ENCODE measurements at places on chromosomes 16 and 17.
A peak's percentile ranks its signal among the peaks of the same experiment; 100 is the strongest.

GRCh38 chr16:64440421-64440831, 681.4 kb downstream of the CDH11 start:
- DNase-seq = no peak

- no peak for DNase-seq
These were observed 44.0 kb downstream of the MYH3 start for GRCh38 chr17:10612957-10613744.

- DNase-seq = no peak
These were observed 31.8 kb upstream of the PRM1 start for GRCh38 chr16:11312718-11313492.

- DNase-seq = no peak
These were observed 20.6 kb downstream of the QPRT start for GRCh38 chr16:29699324-29700219.

GRCh38 chr16:86628614-86629013, 50.3 kb downstream of the FOXL1 start:
- DNase-seq = no peak

GRCh38 chr17:69597898-69598692, 183.6 kb downstream of the MAP2K6 start:
- peak; percentile 83 for DNase-seq

DNA sequence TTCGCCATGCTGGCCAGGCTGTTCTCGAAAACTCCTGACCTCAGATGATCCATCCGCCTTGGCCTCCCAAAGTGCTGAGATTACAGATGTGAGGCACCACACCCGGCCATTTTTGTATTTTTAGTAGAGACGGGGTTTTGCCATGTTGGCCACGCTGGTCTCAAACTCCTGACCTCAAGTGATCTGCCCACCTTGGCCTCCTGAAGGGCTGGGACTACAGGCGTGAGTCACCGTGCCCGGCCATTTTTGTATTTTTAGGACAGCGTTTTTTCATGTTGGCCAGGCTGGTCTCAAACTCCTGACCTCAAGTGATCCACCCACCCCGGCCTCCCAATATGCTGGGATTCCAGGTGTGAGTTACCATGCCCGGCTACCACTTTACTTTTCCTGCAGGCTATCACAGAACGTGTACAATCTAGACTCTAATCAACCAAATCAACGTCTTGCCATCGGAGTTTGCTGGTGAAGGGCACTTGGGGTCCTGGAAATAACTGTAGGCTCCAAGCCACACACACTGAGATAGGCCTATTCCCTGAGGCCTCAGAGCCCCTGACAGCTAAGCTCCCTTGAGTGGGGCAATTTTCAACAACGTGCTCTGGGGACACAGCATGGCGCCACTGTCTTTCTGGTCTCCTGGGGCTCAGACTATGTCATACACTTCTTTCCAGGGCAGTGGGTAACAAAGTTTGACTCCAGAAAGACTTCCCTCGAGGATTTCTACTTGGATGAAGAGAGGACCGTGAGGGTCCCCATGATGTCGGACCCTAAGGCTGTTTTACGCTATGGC, 12.7 kb downstream of the SERPINF1 start:
- DNase-seq = no peak

DNA sequence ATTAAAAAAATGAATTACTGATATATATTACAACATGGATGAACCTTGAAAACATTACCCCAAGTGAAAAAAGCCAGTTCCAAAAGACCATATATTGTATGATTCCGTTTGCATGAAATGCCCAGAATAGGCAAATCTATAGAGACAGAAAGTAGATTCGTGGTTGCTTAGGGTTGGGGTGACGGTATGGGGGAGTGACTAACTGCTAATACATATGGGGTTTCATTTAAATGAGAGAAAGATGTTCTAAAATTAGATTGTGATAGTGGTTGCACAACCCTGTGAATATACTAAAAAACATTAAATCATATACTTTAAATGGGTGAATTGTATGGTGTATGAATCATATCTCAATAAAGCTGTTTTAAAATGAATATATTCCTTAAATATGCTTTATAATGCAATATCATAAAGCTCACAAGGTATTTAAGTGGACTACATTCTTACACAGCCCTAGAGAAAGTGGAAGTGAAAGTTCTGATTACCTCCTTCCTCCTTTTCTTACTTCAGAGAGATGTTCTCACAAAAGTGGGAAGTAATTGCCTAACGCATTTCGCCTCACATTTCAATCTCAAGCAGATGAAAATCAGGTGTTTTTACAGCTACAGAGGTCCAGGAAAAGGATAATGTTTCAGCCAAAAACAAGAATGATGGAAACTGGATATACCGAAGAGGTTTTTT, 142.7 kb upstream of the GNAO1 start:
- DNase-seq = no peak

DNA sequence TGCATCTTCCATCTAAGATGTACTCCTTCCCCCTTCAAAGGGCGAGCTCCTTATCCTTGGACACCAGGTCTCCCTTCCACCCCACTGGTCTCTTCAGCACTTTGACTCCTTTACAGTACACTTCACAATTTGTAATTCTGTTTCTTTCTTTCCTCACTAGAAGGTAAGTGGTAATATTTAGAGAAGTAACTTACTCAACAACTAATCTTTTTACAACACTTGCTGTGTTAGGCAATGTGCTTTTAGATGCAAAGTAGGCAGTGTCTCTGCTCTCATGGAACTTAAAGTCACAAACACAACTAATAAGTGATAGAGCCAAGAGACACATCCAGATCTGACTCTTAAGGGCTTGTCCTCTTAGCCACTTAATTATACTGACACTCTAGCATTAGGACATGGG, 6.4 kb downstream of the SIAH1 start:
- DNase-seq = no peak

DNA sequence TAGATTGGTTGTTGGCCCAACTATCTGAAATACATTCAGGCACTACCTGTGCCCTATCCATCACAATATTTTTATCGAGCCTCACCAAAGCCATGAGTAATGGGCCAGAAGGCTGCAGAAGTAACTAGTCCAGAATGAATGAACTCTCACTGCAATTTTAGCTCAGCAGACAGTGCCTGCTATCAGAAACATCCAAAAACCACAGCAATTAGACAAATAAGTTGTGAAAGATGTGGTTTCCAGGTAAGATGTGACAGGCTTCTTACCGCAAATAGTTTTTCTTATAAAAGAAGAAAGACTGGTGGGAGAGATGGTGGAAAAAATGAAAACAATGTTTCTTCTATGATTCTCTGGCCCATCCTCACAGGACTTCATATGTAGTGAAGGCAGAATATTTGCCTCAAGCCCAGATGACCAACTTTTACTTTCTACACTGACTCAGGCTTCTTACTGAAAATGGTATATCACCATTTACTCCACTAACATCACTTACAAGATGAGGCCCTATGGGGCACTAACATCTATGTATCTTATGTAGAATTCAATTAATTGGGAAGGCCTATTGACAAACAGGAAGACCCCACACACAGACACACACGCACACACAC, 9.8 kb upstream of the RFFL start:
- no peak for DNase-seq

DNA sequence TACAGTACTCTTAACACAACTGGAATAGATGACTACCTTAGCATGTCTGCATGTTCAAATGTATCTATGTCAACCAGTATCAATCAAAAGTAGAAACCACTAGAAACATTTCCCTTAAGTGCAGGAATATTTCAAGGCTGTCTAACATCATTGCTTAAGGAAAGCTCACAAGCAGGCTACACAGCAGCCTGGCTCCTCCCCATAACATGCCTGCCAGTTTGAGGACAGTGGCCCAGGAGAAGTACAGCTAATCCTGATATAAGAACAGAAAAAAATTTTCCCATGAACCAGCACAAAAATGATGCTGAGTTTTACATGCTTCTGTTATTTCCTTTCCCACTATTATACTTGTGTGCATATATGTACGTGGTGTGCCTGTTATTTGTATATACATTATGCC, 175.1 kb downstream of the MYO1D start:
- no peak for DNase-seq

DNA sequence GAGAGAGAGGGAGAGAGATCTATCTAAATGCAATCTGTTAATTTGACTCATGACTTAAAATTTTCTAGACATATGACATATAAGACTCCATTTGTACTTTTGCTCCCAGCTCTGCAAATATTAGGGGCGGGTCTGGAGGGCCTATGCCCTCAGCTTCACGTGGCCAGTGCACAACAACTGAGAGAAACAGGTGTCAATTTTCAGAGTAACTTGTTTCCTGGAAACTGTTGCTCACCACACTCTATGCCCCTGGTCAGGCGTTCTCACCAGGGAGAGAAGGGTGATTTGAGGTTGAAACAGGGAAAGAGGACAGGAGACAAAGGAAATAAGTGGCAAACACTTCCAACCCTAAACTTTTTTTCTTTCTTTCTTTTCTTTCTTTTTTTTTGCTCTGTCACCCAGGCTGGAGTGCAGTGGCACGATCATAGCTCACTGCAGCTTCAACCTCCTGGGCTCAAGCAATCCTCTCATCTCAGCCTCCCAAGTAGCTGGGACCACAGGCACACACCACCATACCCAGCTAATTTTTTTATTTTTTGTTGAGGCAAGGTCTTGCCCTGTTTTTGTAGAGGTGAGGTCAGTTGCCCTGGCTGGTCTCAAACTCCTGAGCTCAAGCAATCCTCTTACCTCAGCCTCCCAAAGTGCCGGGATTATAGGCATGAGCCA, 270.0 kb downstream of the SLC39A11 start:
- DNase-seq = no peak

GRCh38 chr17:43809121-43809520, 23.8 kb downstream of the MPP3 start:
- DNase-seq = no peak

DNA sequence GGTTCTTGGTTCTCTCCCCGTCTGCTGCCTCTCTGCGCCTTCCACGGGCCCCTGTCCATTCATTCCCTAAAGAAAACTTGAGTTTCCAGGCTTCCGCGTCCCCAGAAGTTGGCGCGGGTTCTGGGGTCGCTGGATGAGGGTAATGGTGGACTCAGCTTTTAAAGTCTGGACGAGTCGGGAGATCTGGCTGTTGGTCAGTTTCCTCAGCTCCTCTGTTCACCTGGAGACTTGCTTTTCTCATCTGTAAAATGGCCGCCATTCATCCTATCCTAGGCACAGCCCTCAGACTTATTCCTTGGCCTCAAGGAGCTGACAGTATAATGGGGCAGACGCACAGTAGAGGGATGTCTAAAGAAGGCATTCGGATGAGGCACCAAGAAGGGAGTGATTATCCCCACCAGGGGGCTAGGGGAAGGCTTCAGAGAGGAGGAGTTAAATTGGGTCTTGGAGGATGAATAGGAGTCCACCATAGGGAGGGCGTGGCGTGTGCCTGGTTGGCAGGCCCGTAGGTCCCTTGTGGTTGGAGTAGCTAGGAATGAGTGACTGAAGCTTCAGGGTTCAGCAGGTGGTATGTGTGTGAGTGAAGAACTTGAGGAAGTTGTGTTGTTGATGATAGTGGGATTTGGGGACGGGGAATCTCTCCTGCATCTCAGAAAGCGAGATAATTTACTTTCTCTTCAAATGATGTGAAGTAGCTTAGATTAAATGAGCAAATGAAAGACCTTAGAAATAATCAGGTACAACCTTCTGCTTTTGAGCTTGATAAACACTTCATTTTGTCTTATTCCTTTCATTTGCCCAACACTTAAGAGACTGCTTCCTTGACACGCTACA, 652 bp downstream of the VPS35L start:
- peak; percentile 39 for DNase-seq

DNA sequence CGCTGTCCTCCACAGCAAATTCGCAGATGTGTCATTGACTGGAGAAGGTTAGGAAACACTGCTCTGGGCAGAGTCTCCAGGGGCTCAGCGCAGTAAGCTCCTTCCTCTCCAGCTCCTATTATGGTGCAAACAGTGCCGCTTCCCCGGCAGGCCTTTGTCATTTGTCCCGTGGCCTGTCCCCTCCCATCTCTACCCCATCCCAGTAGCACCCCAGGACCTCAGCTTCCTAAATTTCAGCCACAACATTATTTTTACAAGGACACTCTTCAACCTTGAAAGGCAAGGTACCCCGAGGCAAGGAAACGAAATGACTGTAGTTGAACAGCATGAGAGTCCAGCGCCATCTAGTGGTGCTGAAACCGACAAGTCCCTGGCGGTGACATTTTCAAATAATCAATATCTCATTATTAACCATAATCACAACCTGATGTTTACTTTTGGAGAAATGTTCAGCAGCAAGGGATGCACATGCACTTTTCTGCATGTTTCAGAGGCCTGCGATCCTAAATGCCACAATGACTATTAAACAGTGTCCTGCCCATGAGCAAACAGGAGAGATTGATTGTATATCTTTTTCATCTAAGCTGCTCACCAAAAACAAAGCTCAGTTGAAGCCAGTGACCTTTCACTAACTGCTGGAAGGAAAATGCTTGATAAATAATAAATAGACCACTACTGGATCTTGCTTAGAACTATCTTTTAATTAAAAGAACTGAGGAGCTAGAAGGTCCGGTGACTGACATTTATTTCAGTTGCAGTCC, 16.5 kb downstream of the MRPS23 start:
- DNase-seq = peak; percentile 41

Measured in dermis microvascular lymphatic vessel endothelial cell (primary cell).